ENCODE measurements at places on chromosomes 6 and 20.

DNA sequence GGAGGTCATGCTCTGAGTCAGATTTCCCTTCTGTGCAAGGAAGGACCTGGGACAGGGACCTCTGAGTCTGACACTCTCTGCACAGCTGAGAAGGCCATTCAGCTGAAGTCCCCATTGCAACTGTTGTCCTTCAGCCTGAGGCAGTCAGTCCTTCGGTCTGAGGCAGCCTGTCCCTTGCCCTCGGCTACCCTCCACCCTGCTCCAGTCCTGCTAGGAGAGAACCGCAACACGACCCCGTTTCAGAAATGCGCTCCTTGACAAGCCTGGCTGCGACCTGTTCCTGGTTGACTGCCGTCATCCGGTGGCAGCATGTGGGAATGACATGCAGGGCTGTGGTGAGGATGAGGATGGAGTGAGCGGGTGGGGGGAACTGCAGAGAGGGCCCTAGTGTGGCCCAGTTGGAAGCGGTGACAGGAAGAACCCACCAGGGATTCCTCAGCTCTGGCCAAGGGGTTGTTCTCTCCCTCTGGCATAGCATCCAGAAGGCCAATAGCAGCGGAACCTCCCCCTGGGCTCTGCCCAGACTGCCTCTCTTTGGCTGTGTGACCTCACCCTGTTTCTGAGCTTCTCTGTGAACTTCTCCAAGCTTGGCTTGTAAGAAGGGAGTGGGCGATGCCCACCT is 40.3 kb upstream of the ANGPT4 start:
- peak; percentile 78 for DNase-seq

GRCh38 chr6:131937703-131938631 is 13.2 kb downstream of the CCN2 start:
- DNase-seq: no peak

- no peak for DNase-seq
Observed at GRCh38 chr6:74280130-74280692, 584.2 kb downstream of the CD109 start.

- DNase-seq: no peak
Observed at GRCh38 chr20:14817101-14817500, 479.7 kb upstream of the FLRT3 start.

- no peak for DNase-seq
Observed at GRCh38 chr20:16125816-16126215, 447.4 kb downstream of the KIF16B start.

DNA sequence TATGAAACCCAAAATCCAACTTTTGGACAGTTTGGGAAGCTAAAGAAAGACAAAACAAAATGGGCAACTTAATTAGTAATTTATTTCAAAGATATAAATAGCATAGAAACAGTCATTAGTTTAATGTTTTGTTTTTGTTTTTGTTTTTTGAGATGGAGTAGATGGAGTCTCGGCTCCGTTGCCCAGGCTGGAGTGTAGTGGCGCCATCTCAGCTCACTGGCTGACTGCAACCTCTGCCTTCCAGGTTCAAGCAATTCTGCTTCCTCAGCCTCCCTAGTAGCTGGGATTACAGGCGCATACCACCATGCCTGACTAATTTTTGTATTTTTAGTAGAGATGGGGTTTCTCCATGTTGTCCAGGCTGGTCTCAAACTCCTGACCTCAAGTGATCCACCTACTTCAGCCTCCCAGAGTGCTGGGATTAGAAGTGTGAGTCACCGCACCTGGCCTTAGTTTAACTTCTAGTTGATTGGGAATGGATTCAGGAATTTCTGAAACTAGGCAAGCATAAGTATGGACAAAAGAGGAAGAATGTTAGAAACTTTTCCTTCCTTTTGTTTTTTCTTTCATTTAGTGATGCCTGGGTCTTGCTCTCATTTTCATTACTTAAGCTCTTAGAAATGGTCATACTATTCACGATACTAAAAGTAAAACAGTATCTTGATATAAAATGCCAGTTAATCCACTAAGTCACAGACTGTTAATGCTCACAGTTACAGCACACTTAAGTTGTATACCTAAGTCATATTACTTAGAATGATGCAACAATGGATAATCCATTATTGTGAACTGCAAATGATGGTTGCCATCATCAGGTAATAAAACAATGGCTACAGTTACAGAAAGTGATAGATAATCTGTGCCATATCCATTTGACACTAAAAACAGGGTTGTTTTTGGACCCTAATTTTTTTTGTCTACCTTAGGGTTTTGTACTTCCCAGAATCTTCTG is 8.2 kb downstream of the SENP6 start:
- no peak for DNase-seq

GRCh38 chr6:101429270-101429669 is 35.8 kb downstream of the GRIK2 start:
- no peak for DNase-seq

DNA sequence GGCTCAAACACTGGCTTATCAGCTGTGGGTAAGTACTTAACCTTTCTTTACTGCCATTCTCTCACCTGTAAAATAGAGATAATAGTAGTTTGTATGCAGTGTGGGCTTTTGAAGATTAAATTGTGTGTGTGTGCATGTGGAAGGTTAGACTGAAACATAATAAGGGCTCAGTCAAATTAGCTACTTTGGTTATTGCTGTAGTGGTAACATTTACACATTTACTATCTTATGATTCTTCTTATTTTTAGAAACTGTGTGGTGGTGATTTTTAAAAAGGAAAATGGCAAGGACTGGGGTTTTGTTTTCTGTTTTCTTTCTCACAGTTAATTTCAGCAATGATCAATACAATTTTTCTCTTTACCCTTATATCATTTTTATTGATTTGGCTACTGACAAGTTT is 206.9 kb downstream of the NKAIN2 start:
- DNase-seq: no peak

DNA sequence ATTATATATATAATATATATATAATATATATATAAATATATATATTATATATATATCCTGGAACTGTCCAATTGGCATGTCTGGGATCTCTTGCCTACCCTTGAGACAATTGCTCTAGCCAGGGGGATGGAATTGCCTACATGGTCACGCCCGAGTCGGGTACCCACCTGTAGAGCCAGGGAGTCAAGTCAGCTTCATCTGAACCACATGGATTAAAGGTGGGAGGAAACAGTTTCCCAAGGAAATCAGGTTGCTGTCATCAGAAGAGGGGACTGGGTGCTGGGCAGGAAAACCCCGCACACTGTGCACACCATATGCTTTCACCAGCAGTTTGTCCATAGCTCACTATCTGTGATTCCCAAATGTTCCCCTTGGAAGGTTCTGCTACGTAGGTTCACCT is 252.5 kb upstream of the NOX3 start:
- no peak for DNase-seq

DNA sequence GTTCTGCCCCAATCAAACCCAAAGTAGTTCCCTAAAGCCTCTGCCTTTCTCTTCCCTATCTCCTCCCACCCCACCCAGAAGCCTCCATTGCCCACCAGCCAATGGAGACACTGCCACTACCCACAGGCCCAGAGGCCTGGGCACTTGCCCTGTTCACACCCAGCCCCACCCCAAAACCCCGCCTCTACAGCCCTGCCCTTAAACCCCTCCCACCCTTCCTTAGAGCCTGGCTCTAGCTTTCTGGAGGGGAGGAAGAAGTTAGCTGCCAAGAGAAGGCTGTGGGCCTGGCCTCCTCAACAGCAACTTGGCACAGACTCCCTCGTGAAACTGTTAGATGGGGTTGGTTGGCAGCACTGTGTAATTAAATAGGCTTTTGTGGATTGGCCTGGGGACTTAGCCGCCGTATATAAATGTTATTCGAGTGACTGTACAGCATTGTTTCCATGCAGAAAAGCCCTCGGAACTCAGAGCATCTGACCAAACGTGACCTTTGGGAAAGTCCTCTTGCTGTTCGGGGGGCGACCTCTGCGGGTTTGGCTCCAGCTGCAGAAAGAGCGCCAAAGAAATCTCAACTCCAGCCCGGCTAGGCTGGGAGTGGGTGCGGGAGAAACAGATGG is 31.4 kb downstream of the COL11A2 start:
- DNase-seq: peak; percentile 73

GRCh38 chr6:62371453-62372210 is 85.6 kb upstream of the KHDRBS2 start:
- DNase-seq: no peak

- no peak for DNase-seq
Observed at GRCh38 chr6:32855467-32856174, 1.6 kb downstream of the PSMB9 start.

- DNase-seq: no peak
Observed at GRCh38 chr6:79617518-79617941, 13.6 kb upstream of the SH3BGRL2 start.

DNA sequence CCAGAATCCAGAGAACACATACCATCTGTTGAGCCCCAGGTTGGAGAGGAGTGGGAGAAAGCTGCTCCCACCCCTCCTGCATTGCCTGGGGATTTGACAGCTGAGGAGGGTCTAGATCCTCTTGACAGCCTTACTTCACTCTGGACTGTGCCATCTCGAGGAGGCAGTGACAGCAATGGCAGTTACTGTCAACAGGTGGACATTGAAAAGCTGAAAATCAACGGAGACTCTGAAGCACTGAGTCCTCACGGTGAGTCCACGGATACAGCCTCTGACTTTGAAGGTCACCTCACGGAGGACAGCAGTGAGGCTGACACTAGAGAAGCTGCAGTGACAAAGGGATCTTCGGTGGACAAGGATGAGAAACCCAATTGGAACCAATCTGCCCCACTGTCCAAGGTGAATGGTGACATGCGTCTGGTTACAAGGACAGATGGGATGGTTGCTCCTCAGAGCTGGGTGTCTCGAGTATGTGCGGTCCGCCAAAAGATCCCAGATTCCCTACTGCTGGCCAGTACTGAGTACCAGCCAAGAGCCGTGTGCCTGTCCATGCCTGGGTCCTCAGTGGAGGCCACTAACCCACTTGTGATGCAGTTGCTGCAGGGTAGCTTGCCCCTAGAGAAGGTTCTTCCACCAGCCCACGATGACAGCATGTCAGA is 77.4 kb downstream of the ASXL1 start:
- DNase-seq: no peak

- no peak for DNase-seq
Observed at GRCh38 chr20:37920679-37921322, 17.9 kb downstream of the VSTM2L start.

DNA sequence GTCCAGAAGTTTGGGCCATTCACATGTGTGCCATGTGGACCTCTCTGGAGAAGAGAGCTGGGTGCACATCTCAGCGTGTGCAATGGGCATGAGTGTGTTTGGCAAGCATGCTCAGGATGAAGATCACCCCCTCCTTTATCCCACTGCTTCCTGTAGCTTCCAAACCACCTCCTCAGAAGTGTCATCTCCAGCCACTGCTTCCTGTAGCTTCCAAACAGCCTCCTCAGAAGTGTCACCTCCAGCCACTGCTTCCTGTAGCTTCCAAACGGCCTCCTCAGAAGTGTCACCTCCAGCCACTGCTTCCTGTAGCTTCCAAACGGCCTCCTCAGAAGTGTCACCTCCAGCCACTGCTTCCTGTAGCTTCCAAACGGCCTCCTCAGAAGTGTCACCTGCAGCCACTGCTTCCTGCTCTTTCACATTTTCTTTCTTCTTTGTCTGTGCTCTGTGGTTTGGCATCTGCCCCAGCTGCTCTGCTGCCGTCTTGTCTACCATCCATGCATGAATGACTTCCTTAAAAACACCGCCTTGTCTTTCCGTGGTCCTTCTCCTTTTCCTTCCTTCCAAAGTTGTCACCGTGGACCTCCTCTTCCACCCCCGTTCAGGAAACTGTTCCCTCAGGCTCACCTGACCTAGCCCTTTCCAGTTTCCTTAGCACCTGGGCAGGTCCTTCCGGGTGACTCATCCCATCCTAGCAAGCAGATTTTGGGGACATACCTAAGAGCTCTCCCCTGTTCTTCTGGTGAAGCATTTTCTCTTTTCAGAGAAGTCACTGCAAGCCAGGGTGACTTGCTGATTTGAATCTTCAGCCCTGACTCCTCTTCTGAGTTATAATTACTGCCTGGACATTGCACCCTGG is 43.5 kb upstream of the TIAM2 start:
- DNase-seq: no peak

DNA sequence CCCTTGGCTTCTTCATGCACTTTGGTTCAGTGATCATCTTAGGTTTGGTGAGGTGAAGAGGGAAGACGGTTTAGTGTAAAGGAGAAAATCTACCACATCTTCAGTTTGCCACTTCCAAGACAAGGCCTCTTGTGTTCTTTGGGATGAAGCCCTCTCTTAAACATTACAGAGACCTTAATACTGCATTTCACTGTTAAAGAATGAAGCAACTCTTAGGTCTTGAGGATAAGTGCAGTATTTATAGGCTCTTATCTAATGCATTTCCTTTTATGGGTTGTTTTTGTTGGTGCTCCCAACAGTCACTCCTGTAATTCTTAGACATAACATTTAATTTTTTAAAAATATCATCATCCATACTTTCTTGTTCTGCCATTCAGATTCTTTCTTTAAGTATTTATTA is 139.9 kb upstream of the LAMP5 start:
- no peak for DNase-seq

GRCh38 chr20:50314678-50315335 is 124.2 kb downstream of the CEBPB start:
- no peak for DNase-seq

- no peak for DNase-seq
Observed at GRCh38 chr20:62850333-62850974, 11.2 kb downstream of the TCFL5 start.

DNA sequence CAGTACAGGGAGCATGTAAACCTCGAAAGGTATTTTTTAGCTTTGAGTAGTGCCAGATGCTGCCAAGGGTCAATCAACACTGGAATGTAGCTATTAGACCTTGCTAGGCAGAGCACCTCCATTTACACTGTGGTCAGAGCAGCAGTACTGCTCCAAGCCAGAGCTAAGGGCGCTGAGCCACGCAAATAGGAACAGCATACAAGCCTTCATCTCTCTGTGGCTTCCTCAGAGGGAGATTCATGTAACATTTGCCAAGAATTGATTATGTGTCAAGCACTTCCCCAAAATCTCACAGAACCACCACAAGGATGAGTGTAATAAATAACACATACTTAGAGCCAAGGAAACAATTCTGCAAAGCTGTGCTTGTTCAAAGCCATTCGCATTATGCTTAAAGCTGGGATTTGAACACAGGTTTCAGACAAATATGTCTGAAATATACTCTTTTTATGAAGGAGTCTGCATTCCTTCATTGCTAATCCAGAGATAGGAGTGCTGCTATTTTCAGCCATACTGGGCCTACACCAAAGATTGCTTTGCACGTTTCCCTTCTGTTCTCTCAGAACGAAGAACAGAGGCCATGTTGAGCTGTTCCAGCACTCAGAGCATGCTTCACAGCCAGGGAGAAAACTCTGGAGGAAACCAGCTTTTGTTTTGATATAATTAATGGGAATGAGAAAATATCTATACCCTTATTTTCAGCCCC is 97.7 kb downstream of the SLC16A10 start:
- DNase-seq: peak; percentile 26

- DNase-seq: no peak
Observed at GRCh38 chr6:37008484-37009465, 3.3 kb downstream of the FGD2 start.

Measured in NB4 (cell line).